ENCODE measurements at places on chromosomes 2 and 18.
A peak's percentile ranks its signal among the peaks of the same experiment; 100 is the strongest.

GRCh38 chr18:63421514-63421913 is 762 bp downstream of the VPS4B start:
- DNase-seq = no peak

DNA sequence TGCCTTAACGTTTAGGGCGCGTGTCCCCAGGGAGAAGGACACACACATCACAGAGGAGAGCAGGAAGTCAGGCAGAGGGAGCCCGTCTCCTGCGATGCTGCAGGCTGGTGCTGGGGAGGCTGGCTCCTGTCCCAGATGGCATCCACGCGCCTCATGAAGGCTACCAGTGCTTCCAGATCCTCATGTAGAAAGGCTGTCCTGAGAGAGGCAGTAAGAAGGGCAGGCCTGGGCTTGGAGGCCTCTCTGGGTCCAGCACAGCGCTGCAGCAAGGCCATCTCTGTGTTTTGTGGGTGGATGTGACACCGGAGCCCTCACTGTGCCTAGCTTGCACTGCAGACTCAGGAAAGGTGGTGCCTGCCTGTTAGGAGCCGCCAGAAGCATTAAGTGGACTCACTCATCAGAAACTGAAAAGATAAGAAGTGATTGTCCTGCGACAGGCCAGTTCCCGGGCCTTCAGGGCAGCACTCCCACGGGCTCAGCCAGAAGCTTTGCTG is 62.7 kb downstream of the FAM168B start:
- DNase-seq = no peak

GRCh38 chr2:66960161-66960560 is 437.0 kb upstream of the ETAA1 start:
- DNase-seq = no peak

- no peak for DNase-seq
Observed at GRCh38 chr2:138902239-138902871, 122.2 kb upstream of the NXPH2 start.

DNA sequence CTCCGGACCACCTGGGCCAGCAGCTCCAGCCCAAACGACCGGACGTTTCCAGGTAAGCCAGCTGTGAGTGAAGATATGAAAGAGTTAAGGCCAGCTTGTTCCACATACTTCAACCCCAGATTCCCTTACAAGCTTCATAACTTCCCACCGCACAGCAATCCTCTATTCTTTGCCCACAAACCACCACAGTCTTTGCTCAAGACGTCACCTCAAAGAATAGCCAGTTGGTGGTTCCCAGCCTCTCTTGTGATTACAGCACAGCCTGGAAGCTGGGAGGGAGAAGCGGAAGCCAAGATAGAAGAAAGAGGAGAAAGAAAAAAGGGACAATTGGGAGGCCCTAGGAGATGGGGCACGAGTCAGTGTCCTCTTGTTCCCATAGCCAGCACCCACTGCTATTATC is 70.6 kb downstream of the NRP2 start:
- DNase-seq = no peak

DNA sequence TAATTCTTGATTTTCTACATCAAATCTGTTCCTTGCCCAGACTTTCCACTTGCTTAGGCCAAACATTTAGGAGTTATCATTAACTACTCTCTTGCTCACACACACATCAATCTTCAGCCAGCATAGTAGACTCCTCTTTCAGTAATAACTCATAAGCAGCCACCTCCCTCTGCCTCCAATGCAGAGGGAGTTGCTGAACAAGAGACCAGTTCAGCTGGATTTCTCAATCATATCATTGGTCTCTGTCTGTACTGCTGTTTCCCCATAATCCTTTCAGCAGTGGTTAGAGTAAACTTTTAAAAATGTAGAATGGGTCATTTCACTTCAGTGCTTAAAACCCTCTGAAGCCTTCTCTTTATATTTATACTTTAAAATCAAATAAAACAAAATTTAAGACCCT is 112.9 kb downstream of the SLC39A10 start:
- no peak for DNase-seq

GRCh38 chr18:36762074-36762473 is 66.7 kb downstream of the TPGS2 start:
- DNase-seq = peak; percentile 34

DNA sequence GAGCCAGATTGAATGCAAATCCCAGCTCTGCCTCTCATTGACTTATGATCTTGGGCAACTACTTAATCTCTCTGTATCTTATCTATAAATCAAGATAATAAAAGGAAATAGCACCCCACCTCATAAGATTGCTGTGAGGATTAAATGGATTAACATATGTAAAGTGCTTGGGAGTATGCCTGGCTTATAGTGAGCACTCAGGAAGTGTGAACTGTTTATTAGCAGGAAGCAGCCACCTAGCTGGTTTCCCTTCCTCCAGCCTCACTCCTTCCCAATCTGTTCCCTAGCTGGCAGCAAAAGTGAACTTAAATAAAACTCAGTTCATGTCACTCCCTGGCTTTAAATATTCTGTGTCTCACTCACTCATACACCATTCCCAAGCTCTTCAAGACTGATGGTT is 526.6 kb upstream of the PKDCC start:
- no peak for DNase-seq

DNA sequence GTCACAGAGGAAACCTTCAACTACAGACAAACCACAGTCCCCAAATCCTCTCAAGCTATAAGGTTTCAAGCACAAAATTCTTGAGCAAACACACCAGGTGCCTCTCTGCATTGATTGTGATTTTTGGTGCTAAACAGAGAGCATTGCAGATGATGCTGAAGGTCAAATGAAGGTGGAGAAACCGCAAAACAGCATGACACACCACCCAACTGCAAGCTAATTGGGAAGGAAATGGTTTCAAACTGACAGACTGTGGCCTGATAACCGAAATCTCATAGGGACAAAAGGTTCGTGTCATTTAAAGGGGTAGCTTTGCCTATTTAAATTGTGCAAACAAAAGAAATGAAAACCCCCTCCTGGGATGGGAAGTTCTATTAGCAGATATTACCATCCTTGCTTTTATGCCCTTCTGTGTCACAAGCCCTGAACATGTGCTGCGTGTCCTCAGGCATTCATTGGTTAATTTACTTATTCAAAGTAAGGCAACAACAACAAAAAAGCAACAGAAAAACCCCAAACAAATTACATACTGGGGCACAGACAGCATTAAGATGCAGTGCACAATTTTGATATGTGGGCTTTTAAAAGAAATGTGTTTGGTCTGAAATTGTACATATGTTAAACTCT is 154.9 kb downstream of the AQP4 start:
- peak; percentile 42 for DNase-seq

GRCh38 chr2:101496279-101496678 is 21.4 kb upstream of the RFX8 start:
- no peak for DNase-seq

Measured in activated CD4-positive, alpha-beta T cell treated with anti-CD3 and anti-CD28 coated beads, Interleukin-2, Interleukin-4, amounts not matched to agents 100 ng/mL and 50 ng/mL, durations not matched to agents 16 hours and 8 hours (primary cell).